ENCODE measurements at places on chromosomes 16 and 17.
A peak's percentile ranks its signal among the peaks of the same experiment; 100 is the strongest.

- DNase-seq: no peak
These were observed 251.7 kb downstream of the CPPED1 start for GRCh38 chr16:12551946-12552345.

DNA sequence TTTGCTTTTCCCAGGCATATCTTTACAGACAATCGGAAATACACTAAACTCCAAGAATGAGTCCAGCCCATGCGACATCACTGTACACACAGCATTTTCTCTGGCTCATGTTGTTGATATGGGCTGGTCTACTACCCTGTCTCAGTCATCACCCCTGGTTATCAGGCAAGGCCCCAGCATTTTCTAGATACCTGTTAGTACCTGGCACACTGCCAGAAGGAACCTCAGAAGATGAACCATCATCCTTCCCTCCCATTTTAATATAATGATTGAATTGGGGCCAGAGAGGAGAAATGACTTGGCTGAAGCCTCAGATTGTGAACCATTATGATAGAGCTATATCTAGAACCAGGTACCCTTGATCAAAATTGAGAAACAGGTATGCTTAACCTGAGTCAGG is 406.2 kb downstream of the CDH11 start:
- DNase-seq: no peak

DNA sequence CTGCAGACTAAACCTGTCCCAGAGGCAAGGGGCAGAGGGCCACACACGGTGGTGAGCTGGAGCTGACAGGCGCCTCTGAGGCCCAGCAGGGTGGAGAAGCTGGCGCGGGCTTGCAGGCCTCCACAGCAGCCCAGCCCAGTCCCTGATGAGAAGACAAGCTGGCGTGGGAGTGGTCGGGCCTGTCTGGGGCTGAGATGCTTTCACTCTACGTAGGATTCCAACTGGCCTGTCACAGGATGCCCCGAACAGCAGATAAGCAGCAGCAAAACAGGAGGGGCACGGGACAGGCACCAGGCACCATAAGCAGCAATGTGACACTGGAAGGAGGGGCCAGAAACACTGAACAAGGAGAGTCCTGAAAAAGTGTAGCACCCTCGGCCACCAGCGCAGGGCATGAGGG is 40.1 kb downstream of the PEMT start:
- no peak for DNase-seq

DNA sequence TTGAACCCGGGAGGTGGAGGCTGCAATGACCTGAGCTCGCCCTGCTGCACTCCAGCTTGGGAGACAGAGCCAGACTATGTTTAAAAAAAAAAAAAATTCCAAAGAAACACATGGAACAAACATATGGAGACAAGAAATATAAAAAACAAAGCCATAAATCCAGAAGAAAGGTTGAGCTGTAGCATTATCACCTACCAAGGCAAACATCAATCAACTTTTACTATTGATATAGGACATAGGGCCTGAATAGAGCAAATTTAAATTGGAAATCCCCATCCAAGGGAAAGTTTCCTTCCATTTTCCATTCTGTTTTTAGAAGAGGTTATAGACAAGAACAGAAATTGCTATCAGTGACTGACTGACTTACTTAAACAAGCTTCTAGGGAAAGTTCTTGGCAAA is 56.6 kb downstream of the SSH2 start:
- DNase-seq: no peak

GRCh38 chr16:89695875-89696669 is 5.4 kb downstream of the SPATA2L start:
- no peak for DNase-seq

DNA sequence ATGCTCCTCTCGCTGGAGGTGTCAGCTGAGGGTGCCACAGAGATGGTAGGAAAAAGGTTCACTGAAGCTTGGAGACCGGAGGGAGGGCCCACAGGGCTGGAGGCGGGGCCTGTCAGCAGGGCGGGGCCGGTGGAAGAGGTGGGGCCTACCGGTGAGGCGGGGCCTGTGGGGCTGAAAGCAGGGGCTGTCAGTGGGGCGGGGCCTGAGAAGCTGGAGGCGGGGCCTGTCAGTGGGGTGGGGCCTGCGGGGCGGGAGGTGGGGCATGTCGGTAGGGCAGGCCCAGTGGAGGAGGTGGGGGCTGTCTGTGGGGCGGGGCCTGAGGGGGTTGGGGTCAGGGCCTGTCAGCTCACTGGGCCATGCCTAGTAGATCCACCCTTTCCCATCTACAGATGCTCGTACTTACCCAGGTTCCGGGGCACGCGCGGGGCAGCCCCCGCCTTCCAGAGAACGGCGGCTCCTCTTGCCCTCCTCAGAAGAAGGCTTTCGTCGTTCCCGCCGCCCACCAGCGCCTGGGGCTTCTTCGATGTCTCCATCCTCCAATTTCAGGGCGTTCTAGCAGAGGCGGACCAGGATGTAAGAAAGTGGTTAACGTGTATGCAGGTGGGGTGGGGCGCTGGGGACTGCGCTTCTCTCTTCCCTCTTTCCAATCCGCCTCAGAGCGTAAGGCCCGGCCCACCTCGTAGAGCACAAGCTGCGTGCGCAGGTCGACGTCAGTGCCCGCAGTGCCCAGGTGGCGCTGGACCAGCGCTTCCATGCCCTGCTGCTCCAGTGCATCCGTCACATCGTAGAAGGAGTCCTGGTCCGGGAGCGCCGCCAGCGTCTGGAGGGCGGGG is 9.8 kb downstream of the TMEM208 start:
- DNase-seq: peak; percentile 64

DNA sequence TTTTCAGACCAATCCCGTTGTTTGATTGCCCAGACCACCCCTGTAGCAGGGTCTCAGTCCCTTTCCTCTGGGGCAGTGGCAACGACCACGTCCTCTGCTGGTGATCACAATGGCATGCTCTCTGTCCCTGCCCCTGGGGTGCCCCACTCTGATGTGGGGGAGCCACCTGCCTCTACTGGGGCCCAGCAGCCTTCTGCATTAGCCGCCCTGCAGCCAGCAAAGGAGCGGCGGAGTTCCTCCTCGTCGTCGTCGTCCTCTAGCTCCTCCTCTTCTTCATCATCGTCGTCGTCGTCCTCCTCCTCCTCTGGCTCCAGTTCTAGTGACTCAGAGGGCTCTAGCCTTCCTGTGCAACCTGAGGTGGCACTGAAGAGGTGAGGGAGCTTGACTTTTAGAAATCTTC is 9.2 kb downstream of the ELOB start:
- no peak for DNase-seq

DNA sequence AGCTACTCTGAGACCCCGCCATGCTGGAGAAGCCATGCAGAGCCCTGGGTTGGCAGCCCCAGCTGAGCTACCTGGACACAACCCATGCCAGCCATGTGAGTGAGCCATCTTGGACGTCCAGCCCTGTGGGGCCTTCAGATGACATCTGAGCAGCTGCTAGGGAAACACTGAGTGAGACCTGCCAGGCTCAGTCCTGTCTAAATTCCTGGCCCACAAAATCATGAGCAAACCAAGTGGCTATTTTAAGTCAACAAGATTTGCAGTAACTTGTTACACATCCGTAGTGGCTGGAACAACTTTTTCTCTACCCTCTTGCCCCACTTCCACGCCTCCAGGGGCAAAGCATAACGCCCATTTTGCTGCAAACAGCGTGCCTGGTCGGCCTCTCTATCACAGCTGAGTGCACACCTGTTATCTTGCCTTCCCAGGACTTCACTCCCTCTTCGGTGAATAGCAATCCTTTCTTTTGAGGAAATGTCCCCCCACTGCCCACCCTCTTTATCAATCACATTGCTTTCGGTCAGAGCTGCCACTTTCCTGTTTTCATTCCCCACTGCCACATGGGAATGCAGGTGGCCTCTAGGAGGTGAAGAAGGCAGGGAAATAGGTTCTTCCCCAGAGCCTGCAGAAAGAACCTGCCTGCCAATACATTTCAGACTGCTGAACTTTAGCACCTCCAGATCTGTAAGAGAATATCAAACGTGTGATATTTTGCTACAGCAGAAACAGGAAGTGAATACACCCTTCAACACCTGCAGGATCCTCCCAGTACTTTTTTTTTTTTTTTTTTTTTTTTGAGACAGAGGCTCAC is 7.4 kb upstream of the SCIMP start:
- no peak for DNase-seq

DNA sequence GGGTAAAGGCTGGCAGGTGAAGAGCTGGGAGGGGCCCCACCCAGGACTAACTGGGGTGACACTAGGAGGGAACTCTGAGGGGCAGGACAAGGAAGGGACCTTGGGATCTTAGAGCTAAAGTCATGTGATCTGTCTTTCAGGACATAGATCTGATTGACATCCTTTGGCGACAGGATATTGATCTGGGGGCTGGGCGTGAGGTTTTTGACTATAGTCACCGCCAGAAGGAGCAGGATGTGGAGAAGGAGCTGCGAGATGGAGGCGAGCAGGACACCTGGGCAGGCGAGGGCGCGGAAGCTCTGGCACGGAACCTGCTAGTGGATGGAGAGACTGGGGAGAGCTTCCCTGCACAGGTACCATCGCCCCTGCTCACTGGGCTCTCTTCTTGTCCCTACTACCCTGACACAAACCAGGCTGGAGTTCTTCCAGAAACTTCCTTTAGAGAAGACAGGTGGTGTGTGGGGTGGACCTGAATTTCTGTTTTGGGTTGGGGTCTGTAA is 8.1 kb downstream of the NFE2L1 start:
- DNase-seq: no peak

DNA sequence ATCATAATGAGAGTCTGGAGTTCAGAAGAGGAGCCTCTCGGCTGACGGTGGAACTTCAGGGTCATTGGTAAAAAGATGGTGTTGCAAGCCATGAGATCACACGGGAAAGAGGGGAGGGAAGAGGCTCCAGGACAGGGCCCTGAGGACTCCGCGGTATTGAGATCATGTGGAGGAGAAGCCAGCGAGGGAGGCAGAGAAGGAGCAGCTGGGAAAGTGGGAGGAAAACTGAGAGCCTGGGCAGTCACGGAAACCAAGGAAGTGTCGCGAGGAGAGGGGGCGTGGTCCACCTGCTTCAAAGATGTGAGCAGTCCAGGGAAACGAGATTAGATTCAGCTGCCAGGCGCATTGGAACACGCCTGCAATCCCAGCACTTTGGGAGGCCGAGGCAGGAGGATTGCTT is 27.7 kb upstream of the SBK1 start:
- no peak for DNase-seq

DNA sequence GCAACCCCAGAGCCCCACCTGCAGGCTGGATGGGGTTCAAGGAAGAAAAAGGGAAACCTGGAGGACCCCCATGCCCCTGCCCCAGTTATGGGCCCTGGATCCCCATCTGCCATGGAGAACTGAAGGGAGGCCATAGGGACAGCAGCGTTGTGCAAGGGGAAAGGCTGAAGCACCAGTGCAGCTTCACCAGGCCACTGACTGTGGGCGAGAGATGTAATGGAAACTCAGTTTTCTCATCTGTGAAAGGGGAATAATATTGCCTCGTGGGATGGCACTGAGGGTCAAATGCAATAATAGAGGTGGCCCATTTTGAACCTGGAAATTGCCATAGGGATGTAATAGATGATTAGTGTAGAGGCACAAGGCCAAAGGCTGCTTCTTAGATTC is 9.9 kb upstream of the TSPOAP1 start:
- DNase-seq: no peak

- DNase-seq: no peak
These were observed 38.0 kb downstream of the AXIN2 start for GRCh38 chr17:65523411-65523810.

- no peak for DNase-seq
These were observed 1407.0 kb downstream of the CDH11 start for GRCh38 chr16:63714876-63715275.

DNA sequence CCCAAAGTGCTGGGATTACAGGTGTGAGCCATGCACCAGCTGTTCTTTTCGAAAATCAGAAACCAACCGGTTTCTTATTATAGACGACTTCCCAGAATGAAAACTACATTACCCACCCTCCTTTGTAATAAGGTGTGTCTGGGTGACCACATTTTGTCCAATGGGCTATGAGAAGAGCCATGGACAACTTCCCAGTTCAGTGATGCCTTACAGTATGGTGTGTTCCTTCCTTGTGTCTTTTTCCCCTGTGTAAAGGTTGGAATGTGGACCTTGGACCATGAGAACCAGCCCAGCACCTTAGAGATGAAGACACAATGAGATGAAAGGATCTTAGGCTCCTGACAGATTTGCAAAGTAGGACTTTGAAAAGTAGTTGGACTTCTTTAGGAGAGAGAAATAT is 85.0 kb upstream of the ATF7IP2 start:
- no peak for DNase-seq

DNA sequence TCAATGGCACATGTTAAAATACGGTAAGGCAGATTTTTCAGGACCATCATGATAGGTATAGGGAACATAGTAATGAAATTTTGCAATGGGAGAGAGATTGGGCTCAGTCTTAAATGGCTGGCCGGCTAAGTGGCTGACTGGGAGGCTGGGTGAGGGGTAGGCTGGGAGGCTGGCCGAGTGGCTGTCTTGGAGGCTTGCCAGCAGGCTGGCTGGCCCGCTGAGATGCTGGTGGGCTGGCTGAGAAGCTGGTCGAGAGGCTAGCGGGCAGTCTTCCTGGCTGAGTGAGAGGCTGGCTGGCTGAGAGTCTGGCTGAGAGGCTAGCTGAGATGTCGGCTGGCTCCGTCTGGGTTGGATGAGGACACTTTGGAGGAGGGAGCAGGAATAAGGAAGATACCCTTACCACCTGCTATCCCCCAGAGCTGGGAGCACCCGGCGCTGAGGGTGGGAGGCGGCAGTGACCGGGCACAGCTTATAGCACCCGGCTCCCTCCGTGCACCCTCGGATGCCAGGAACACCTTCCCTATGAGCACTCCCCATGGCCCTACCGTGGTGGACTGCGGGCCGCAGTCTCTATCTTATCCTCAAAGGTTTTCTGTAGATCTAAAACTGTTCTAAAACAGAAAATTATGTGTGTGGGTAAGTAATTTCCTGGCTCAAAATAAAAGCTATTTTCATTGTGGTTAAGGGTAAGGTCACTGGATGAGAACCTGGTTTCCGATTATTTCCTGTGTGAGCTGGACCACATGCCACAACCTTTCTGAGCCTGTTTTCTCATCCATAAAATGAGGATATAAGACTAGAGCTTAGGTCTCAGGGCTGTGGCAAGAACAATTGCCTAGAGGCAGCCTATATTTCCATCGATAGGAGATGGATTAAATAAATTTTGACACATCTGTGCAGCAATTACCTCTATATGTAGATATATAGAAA is 34.5 kb upstream of the TMC5 start:
- no peak for DNase-seq

DNA sequence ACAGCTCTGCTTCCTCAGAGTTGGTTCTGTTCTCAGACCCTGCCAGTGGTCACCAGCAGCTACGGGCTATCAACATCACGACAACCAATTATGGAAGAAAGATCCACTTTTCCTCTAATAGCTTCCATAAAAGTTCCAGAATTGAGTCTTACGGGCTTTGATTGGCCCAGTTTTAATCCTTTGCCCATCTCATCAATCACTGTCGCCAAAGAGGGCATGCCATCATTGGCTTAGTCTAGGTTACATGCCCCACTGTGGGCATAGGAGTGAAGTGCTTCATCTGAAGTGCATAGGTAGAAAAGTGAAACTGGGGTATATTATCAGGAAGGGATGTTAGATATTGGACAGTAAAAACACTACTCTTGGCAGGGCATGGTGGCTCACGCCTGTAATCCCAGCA is 76.6 kb upstream of the DHX40 start:
- no peak for DNase-seq

Measured in stimulated activated CD4-positive, alpha-beta T cell treated with anti-CD3 and anti-CD28 coated beads, Interleukin-1b, Interleukin-23, amount 100 ng/mL, for 1 hour (primary cell).